ENCODE measurements at places on chromosomes 1 and 21.

DNA sequence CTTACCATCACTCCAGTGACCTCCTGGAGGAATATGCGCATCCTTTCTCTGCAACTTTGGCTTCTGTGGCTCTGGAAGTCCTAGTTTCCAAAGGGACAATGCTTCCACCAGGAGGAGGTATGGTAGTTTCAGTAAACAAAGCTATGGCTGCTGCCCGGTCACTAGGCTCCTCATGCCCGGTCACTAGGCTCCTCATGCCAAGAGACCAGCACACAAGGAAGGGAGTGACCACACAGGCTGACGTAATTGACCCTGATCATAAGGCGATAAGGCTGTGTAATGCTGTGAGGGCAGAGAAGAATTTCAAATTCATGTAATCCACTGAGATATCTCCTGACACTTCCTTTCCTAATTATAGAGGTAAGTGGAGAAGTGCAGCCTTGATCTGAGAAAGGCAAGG, 102.9 kb downstream of the DTL start:
- no peak for DNase-seq

DNA sequence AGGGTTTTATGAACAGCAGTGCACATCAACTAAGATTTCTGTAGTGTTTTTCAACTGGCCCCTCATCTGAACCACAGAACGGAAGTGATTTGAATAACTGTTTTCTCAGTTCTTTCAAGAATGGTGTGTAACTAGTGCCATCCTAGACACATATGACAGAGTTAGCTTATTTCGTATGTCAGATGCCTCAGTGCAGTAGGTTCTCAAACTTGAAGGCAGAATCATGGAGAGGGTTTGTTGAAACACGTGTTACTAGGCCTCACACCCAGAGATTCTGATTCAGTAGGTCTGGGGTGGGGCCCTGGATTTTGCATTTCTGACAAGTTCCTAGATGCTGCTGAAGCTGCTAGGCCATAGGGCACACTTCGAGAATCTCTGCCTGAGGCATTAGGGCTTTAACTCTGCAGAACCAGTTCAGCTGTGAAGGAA, 49.0 kb downstream of the SCCPDH start:
- DNase-seq = no peak

DNA sequence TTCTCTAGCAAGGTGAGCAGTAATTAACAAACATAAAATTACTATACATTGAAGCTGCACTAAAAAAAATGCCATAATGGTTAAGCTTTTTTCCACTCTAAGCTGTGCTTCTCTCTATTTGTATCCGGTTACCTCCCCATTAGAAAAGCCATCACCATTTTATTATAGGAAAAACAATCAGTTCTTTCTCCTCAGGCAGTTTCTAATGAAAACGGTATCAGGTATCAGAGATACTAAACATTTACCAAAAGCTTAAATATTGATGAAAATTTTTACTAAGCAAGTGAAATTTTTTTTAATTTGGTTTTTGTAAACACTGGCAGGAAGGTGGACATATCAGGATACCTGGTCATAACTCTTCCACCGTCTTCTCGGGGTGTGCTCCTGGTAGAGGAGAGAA, 14.2 kb downstream of the NTPCR start:
- DNase-seq = no peak

GRCh38 chr1:205232127-205232820, 4.5 kb downstream of the TMCC2 start:
- no peak for DNase-seq

- DNase-seq = no peak
Observed at GRCh38 chr1:209931141-209931540, 6.9 kb upstream of the SYT14 start.

DNA sequence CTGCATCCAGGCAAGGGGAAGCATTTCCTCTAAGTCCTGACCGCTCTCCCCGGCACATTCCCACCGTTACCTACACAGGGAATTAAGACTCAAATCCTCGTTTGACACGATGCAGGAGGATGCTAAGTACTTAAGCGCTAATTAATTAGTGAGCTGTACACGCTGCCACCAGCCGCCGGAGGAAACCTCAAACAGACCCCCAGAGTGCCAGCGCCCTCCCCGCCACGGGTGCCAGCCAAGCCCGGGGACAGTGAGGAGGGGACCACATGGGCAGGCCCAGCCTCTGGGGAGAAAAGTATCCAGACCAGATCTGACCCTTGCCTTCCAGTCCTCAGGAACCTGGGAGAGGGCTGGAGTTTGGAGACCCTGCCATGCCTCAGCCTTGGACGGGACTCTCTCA, 17.4 kb upstream of the CASZ1 start:
- DNase-seq = no peak

- DNase-seq = no peak
Observed at GRCh38 chr1:95023399-95024043, 49.2 kb downstream of the ALG14 start.

GRCh38 chr1:247304031-247304430, 27.6 kb downstream of the ZNF496 start:
- DNase-seq = no peak

GRCh38 chr21:44328242-44328895, 10.8 kb downstream of the CFAP410 start:
- DNase-seq = no peak

- DNase-seq = no peak
Observed at GRCh38 chr1:93255222-93256079, 74.9 kb downstream of the CCDC18 start.

DNA sequence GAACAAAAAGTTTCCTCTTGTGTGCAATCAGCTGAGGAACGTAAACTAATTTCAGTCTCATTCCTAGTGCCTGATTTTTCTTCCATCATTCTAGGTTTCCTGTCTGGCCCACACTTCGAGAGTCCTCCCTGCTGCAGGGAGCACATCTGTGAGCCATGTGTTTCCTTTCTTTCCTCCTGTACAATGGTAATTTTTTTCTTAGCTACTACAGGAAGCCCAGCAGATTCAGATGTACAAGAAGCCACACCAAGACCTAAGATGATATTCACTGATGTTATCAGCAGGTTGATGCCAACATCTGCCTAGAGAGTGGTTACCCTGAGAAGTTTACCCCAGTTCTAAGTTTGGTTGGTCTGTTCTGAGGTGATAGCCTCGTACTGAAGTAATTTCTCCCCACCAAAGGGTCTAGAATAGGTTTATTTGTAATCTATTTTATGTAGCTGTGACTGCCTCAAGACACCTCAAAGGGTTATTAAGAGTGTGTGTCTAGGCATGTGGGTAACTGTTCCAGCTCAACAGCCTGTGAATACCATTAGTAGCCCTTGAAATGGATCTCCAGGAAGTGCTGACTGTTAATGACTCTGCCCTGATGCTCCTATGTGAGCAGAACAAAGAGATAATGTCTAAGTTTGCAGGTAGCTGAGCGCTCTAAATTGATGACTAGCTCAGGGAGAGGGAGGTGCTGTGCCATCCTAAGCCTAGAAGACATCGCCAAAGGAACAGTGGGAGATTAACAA, 31.7 kb upstream of the CLDN14 start:
- no peak for DNase-seq

DNA sequence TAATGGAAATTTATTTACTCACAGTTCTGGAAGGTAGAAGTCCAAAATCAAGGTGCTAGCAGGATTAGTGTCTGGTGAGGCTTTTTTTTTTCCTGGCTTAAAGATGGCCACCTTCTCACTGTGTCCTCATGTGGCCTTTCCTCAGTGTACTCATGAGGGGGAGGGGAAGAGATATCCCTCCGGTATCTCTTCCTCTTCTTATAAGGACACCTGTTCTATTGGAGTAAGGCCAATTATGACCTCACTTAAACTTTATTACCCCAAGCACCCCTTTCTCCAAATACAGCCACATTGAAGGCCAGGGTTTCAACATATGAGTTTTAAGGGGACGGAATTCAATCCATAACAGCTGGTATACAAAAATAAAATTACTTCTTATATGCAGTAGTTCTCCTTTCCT, 203.7 kb upstream of the C1orf87 start:
- DNase-seq = no peak

- DNase-seq = no peak
Observed at GRCh38 chr1:109263234-109263596, 13.9 kb downstream of the CELSR2 start.

DNA sequence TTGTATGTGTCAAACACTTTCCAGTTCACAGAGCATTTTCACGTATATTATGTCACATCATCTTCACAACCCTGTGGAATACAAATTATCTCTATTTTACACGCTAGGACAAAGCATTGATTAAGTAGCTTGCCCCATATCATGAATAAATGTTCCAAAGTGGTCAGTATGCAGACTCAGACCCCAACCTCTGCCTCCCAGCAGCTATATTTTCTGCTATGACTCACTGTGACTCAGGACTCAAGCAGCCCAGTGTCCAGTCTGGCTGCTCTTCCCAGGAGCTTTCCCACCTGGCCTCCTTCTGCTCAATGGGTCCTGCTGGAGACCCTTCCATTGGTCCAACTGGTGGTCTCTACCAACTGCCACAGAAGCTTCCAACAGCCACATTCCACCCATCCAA, 56.0 kb upstream of the RAP1A start:
- DNase-seq = no peak

GRCh38 chr1:215043401-215043800, 39.1 kb upstream of the KCNK2 start:
- no peak for DNase-seq

GRCh38 chr1:94827434-94827833, 7.3 kb downstream of the SLC44A3 start:
- no peak for DNase-seq

- DNase-seq = no peak
Observed at GRCh38 chr21:31665397-31665796, 5.9 kb downstream of the SOD1 start.

GRCh38 chr1:191675856-191676783, 482.1 kb upstream of the RGS18 start:
- DNase-seq = no peak

- no peak for DNase-seq
Observed at GRCh38 chr1:19644395-19644680, 227 bp downstream of the NBL1 start.

DNA sequence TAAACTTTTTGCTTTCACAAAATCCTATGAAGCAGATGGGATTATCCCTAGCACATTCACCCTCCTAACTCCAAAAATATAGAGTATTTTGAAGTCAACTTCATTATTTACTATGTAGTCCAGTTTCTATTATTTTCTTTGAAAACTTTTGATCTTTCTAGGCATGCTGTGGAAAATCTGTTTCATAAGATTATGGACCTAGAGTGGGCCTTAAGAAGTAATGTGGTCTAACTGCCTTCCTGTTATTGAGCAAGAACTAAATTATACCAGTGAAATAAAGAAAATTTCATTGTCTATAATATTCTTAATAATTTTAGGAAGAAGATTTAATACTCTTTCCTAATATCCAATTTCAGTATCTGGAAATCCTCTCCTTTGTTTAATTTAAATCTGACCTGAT, 58.1 kb downstream of the PRKACB start:
- no peak for DNase-seq

DNA sequence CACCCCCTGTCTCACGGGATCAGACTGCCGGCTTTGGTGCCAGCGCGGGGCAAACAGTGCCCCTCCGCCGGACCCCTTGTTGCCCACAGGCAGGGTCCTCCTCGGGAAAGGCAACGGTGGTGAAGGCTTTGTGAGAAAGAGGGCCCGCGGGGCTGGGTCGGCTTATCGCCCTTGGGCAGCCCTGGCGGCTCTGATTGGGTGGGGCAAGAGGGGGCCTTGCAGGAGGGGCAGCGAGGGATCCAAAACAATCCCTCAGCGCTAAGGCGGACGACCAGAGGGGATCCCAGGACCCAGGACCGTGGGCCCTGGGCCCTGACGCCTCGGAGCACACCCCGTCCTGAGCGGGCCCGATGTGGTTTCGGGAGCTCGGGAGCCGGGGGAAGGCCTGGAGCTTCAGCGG, 3.9 kb upstream of the ZNF678 start:
- no peak for DNase-seq

DNA sequence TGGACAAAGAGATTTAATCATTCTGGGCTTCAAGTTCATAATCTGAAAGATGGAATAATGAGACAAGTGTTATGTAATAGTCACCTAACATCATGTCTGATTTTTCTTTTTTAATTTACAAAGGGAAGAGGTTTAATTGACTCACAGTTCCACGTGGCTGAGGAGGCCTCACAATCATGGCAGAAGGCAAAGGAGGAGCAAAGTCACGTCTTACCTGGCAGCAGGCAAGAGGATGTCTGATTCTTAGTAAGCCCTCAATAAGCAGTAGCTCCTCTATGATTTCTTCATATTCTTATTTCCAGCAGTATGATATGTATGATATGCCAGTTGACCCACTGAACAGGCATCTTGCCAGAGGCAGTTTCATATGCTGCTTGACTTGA, 152.7 kb downstream of the S1PR1 start:
- no peak for DNase-seq

- DNase-seq = no peak
Observed at GRCh38 chr1:216173376-216173995, 249.8 kb downstream of the USH2A start.

GRCh38 chr1:209600541-209600940, 17.0 kb downstream of the CAMK1G start:
- DNase-seq = no peak

GRCh38 chr1:64712049-64712448, 32.8 kb upstream of the RAVER2 start:
- DNase-seq = no peak

DNA sequence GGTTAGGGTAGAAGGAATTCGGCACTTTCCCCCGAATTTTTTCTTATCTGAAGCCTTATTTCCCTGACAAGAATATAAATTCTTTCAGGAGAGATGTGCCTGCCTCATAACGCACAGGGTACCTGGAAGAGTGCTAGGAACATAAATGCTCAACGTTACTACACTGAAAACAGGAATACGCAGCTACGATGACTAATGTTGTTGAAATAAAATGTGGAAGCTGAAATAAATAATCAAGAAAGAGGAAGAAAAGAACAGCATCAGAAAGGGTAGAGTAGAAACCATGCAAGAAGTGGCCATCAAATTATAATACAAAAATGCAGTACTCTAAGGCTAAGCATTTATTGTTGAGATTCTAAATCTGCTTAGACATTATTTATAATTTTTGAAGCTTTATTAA, 33.9 kb downstream of the SLC66A1 start:
- no peak for DNase-seq

GRCh38 chr1:79667848-79668696, 661.5 kb upstream of the ADGRL4 start:
- DNase-seq = no peak

- no peak for DNase-seq
Observed at GRCh38 chr1:62794053-62794452, 10.1 kb downstream of the ATG4C start.

GRCh38 chr1:176193663-176194062, 13.4 kb downstream of the COP1 start:
- no peak for DNase-seq

GRCh38 chr1:213982672-213983492, 4.9 kb upstream of the PROX1 start:
- DNase-seq = no peak

GRCh38 chr21:29436143-29436542, 137.4 kb downstream of the BACH1 start:
- DNase-seq = no peak

GRCh38 chr1:107829036-107829770, 135.8 kb downstream of the VAV3 start:
- no peak for DNase-seq

- no peak for DNase-seq
Observed at GRCh38 chr1:19042675-19043578, 86.5 kb upstream of the IFFO2 start.
